Body of pancreas (tissue), 4 donors: ENCODE measurements at places on chromosomes 16 and 17. TPM values are rescaled to one million over a fixed set of nuclear protein-coding genes. Genes with fewer than 3 reads are reported as not detected.

DNA sequence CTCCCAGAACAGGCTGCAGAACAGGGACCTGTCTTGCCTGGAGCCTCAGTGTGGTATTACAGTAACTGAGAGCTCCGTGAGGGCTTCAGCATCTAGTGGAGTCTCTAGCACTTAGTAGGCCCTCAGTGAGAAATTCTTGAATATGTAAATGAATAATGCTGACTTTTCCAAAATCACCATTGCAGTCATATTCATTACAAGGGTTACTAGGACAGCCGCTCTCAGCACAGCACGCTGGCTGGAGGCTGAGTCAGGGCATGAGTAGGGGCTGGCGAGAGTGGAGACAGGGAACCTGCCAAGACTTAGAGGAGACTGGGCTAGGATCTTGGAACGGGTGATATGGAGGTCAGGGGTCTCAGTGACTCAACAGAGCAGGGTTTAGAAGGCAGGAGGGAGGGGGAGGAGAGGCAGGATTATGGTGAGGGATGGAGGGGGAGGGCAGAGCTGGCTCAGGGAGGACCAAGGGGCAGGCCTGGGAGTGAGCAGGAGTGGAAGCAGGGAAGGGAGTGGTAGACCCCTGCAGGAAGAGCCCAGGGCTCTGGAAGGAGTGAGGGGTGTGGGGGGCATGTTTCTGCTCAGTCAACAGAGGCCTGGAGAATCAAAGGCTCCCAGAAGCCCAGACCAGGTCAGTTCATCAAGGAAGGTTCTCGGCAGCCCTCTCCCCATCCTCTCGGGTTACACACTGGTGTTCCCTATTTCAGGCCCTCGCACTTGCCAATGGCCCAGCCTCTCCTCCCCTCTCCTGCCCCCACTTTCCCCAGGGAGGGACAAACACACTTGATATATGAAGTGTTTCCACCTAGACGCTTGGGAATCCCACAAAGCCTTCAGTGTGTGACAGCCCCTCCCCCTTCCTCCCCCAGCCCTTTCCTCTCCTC, 42.3 kb downstream of the FZD2 start:
- DNase-seq: peak; percentile 20
- peaks cover 11% of the 10 kb centered on the region for H3K4me1 ChIP-seq
- no peak overlapping the region for H3K27ac ChIP-seq
- no peak overlapping the region for H3K4me3 ChIP-seq

Gene TBC1D3H
- not detected for total RNA-seq

DNA sequence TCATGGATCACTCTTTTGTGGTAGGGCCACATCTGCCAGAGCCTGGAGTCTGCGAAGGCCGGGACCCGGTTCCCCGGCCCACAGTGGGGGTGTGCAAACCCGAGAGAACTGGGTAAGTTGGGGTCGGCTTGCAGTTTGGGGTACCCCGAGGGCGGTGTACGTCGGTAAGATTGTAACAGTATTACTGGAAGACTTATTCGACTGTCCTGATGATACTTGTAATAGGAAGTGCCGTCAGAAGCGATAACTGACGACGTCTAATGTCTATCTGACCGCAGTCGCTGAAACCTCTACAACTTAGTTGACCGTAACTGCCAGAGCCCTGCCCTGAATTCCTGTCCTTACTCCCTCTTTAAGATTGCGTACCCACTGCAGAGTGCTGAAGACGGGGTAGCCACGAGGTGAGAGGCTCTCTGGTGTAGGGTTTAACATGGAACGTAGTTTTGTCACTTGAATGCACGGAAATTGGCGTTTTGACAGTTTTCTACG, 24.0 kb downstream of the TRPV2 start:
- DNase-seq: no peak
- H3K4me3 ChIP-seq: peak overlapping the region; percentile 89
- H3K27ac ChIP-seq: peak overlapping the region; percentile 85
- H3K27me3 ChIP-seq: no peaks in the 10 kb centered on the region
- H3K36me3 ChIP-seq: no peaks in the 10 kb centered on the region

GRCh38 chr16:53159781-53160436, 105.1 kb downstream of the CHD9 start:
- no peaks in the 10 kb centered on the region for H3K36me3 ChIP-seq
- no peaks in the 10 kb centered on the region for H3K4me1 ChIP-seq
- no peak for DNase-seq
- H3K4me3 ChIP-seq: no peak overlapping the region

Gene TBC1D28
- not detected for total RNA-seq

DNA sequence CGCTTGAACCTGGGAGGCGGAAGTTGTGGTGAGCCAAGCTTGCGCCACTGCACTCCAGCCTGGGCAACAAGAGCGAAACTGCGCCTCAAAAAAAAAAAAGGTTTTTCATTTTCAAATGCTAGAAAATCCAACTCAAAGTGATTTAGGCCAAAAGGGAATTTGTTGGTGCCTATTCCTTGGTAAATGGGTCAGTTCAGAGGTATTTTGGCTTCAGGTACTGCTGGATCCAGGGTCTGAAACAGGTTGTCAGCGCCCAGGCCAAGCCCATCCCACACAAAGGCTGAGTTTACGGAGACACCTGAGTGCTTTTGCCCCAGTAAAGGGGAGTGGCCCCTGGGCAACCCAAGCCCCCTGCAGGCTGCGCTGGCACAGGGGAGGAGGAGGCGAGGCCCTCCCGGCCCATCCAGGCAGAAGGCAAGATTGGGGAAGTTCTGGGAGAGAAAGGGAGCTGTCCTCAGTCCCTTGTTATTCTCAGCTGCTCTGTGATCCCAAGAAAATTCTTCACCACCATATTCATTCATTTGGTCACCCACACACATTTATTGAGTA, 8.5 kb upstream of the JPH3 start:
- no peak overlapping the region for H3K4me3 ChIP-seq
- peaks cover 3% of the 10 kb centered on the region for H3K4me1 ChIP-seq
- no peak overlapping the region for H3K27ac ChIP-seq
- no peaks in the 10 kb centered on the region for H3K36me3 ChIP-seq

DNA sequence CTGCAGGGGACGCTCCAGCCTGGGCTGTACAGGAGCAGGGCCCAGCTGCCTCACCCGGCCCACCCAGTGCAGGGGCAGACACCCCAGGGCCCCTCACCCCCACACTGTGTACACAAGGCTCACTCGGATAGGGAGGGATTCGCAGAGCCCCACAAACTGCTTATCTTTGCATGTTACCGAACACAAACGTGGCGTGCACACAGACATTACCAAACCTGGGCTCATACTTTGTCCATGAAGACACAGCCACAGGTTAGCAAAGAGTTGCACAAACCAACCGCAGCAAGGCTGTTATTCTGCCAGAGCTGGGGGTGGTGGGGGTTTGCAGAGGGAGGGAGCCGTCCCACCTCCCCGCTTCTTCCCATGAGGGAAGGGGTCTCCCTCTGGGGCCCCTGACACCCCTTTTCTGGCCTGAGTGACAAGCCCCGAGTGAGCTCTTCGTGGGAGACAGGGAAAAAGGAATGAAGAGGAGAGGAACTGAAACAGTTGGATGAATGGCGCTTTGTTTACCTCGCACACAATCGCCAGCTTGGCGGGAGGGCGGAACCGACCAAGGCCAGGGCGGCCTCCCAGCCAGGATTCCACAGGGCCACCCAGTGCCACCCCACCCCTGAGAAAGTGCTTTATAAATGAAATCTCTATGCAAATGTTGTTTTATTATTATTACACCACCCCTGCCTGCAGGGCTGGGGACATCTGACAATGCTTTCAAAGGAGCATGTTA, 434 bp upstream of the CPSF4L start:
- H3K4me1 ChIP-seq: peaks cover 46% of the 10 kb centered on the region
- DNase-seq: peak; percentile 90
- no peaks in the 10 kb centered on the region for H3K27me3 ChIP-seq
- H3K4me3 ChIP-seq: no peak overlapping the region

GRCh38 chr17:60328679-60329078, 63.3 kb downstream of the USP32 start:
- H3K4me1 ChIP-seq: no peaks in the 10 kb centered on the region
- no peak overlapping the region for H3K4me3 ChIP-seq
- no peaks in the 10 kb centered on the region for H3K27me3 ChIP-seq
- no peak overlapping the region for H3K27ac ChIP-seq
- DNase-seq: no peak
